Endothelial cell of umbilical vein (primary cell): ENCODE measurements at places on chromosomes 4 and X. TPM values are rescaled to one million over a fixed set of nuclear protein-coding genes. Genes with fewer than 3 reads are reported as not detected.

The GRK4 gene
- 5.9 and 6.3 TPM in 2 replicates for total RNA-seq

The SFRP2 gene
- not detected in 2 replicates for total RNA-seq

The SMIM31 gene
- total RNA-seq = not detected in 2 replicates

The NAA11 gene
- not detected in 2 replicates for total RNA-seq

DNA sequence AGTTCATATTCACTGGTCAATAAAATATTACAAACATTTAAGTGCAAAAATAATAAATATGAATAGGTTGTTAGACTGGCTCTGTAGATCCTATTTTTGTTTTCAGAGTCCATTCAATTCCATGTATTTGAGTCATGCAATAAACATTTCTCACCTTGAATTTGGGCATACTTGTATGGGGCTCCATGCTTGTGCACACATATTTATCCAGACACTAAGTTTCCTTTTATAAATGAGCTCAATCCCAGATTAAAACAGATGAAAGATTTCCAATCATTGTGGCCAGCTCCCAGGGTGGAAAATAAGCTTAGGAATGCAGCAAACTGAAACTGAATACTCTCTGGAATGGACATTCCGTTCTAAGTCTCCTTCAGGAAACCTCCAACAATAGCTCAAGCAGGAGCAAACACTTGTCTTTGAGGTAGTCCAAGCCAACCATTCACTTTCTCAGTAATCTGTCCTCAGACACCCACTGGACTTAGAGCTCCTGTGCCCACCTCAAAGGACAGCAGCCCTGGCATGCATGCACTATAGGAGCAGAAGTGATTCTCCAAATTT is 16.4 kb downstream of the DMD start:
- H3K27me3 ChIP-seq = no peaks in the 10 kb centered on the region
- peak overlapping the region; percentile 83 for H3K27ac ChIP-seq
- peak; percentile 62 for DNase-seq
- H3K4me1 ChIP-seq = no peaks in the 10 kb centered on the region
- H3K36me3 ChIP-seq = no peaks in the 10 kb centered on the region

- DNase-seq = no peak
- no peaks in the 10 kb centered on the region for H3K27me3 ChIP-seq
- no peak overlapping the region for H3K27ac ChIP-seq
- H3K36me3 ChIP-seq = no peaks in the 10 kb centered on the region
Observed at GRCh38 chr4:109873791-109874514, 26.0 kb downstream of the LRIT3 start.

GRCh38 chr4:126364311-126364911 is 1049.7 kb downstream of the FAT4 start:
- H3K27ac ChIP-seq = peak overlapping the region; percentile 15
- H3K27me3 ChIP-seq = no peaks in the 10 kb centered on the region
- H3K4me1 ChIP-seq = no peaks in the 10 kb centered on the region
- no peak overlapping the region for H3K4me3 ChIP-seq
